Hematopoietic multipotent progenitor cell treated with erythropoietin and hydrocortisone succinate and interleukin-3 and kit ligand, for 4 days (in vitro differentiated cells): ENCODE measurements at places on chromosomes 11 and 22.
A peak's percentile ranks its signal among the peaks of the same experiment; 100 is the strongest.

DNA sequence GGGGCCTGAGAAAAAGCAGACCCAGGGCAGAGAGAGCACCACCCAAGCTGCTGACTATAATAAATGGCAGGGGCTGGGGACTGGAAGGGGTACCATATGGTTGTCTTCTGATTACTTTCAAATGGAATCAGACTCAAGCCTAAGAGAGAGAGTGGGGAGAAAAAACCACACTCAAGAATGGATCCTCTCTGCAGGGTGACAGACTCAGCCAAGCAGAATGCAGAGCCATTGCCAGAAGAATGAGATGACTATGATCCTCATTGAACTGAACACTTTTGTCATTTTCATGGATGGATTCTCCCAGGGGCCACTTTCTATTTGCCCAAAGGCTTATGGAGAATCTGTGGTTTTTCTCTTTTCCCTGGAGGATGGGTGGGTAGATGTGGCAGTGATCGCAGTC lies 8.7 kb downstream of the UBASH3B start:
- no peak for DNase-seq

GRCh38 chr11:35944503-35945136 lies 758 bp downstream of the LDLRAD3 start:
- DNase-seq, result no peak

GRCh38 chr22:46463435-46464227 lies 73.8 kb downstream of the CELSR1 start:
- DNase-seq, result no peak

- DNase-seq, result peak; percentile 45
These were observed 47.9 kb downstream of the WT1 start for GRCh38 chr11:32387411-32387810.

DNA sequence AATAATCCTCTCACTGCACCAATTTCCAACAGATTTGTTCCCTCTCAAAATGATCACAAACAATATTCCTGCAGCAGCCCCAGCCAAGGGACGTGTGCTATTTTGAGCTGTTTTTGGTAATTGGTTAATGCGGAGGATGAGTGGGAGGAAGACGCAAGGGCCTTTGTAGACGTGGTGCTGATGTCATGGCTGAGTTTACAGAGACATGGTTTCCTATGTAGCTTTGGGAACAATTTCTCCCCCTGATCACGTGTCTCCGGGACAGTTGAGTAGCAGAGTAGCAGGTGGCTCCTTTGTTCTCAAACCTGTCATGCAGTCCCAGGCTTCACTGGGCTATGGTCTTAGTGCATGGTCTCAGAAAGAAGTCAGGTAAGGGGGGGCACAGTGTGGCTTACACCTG lies 183.2 kb upstream of the NECTIN1 start:
- DNase-seq, result no peak

DNA sequence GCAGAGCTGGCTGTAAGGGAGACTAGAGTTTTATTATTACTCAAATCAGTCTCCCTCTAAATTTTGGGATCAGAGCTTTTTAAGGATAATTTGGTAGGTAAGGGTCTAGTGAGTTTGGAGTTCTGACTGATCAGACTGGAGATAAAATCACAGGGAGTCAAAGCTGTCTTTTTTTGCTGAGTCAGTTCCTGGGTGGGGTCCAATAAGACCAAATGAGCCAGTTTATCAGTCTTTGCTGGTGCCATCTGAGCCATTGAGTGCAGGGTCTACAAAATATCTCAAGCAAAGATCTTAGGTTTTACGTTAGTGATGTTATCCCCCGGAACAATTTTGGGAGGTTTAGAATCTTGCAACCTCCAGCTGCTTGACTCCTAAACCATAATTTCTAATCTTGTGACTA lies 935.1 kb upstream of the RAG2 start:
- DNase-seq, result peak; percentile 7

- peak; percentile 11 for DNase-seq
These were observed 130.1 kb downstream of the SOX6 start for GRCh38 chr11:16226245-16226644.

GRCh38 chr11:130763087-130763980 lies 152.9 kb downstream of the SNX19 start:
- no peak for DNase-seq

GRCh38 chr22:39353346-39353745 lies 3.6 kb downstream of the SYNGR1 start:
- DNase-seq, result no peak

DNA sequence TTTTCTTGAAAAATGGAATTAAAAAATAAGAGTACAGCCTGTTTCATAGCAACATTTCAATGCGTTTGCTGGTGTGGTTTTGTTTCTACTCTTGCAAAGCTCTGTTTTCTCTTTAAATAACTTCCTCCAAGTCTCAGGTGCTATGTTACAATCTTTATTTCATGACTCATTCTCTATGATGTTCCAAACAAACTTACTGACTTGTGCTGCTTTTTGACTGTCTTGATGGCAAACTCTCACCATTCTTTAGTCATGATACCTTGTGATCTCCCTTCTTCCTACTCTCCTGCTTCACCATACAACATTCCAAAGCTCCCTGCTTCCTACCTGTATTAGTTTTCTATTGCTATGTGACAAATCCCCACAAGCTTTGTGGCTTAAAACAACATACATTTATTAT lies 166.1 kb downstream of the C11orf91 start:
- DNase-seq, result no peak

DNA sequence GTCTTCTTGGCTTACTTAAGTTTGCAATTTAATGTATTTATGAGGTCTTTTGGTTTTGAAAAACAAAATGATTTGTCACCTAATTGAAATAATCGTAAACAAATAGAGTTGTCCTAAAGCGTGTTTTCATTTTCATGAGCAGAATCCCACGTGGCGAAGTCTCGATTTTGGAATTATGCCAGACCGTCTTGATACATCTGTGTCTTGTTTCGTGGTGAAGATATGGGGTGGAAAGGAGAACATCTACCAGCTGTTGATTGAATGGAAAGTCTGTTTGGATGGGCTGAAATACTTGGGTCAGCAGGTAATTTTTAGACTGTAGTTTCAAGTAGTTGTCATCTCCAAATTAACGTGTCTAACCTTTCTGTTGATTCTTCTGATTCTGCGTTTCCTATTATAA lies 64.7 kb downstream of the UVRAG start:
- no peak for DNase-seq

DNA sequence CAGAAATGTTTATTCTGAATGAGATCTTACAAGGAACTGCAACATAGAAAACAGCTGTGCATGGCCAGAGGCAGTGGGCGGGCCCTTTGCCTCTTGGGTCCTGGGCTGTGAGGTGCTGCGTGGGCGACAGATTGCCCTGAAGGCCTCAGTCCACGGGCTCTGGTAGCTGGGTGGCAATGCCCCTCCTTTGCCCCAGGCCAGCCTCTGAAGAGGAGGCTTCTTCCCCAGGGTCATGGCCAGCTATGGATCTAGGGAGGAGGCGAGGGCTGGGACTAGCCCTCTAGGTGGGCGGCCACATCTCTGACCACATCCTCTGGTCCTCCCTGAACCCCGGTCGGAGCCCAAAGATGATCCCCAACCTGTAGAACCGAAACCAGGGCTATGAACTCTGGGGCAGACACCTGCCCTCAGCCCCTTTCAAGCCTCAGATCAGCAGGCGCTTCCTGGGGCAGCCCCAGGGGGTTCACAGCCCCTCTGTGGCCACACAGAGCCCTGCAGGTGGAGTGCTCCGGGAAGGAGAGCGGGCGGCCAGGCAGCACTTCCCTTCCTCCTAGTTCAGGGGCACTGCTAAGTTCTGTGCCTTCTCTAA lies 6.6 kb upstream of the CDC42BPG start:
- no peak for DNase-seq

DNA sequence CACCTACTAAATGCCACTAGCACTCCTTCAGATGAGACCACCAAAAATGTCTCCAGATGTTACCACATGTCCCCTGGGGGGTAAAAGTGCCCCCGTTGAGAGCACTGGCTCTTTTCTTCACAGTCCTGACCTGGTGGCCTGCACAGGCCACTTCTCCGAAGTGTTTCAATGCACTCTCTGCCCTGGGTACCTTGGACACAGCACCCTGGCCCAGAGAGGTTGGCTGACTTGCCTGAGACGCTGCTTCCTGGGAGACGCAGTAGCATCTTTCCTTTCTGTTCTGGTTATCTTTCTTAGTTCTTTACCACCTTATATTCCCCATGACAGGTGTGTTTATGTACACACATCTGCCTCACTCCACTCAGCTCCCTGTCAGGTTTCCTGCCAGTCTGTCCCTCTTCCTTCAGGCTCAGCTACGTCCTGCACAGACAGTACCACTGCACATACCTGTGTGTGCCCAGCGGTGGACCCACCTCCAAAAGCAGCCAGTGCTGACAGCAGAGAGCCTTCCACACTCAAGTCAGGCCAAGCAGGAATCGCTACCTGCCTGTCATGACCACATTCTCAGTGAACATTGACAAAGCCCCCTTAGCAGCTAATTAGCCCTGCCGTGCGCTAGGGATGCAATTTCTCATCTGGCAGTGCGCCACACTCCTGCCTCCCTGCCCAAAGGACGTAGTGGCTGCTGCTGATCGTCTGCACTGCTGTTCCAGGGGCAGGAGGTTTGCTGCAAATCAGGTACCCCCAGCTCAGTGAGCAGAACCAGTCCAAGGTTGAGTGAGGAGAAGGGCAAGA lies 39.0 kb downstream of the FAM83F start:
- DNase-seq, result no peak
